ENCODE measurements at places on chromosomes 11 and 22.

DNA sequence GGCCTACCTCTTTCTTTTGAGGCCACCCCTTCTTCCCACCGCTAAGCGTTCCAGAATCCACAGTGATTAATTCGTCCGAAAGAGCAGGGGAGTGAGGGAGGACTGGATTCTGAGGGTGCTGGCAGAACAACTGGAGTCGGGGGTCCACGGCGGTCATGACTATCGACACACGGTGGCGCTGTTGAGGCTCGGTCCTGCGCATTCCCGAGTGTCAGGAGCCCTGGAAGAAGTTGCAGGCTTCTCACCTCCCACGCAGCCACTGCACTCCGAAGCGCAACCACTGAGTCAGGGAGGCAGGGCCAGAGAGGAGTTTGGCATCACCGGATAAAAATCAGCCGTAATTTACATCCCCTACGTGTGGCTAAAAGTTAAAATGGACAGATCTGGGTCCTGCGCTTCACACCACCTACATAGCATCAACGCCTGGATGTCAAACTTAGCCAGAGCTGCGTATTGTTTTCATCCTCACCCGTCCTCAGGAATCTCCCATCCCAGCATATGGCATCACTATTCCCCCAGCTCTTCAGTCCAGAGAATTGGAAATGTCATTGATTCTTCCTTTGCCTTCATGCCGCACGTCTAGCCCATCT lies 10.7 kb upstream of the CTSF start:
- DNase-seq = peak; percentile 63

DNA sequence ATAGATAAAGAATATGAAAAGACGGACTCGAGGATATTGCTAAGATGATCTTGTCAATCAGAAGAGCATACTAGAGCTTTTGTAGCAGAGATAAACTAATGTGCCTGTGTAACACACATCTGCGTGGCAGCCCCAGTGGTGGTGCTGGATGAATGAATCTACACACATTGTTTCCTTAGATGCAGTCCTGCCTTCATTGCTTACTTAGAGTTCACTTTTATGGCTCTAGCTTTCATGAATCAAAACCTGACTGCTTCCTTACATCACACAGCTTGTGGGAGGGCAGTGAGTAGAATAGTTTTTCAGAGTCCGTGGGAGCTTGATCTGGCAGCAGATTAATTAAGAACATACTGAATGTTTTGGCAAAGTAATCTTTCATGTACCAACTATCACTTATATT lies 83.7 kb downstream of the EXT2 start:
- DNase-seq = no peak

- DNase-seq = no peak
Measured at GRCh38 chr11:60984636-60985035, 13.2 kb downstream of the CD6 start.

GRCh38 chr11:68361702-68362101 lies 49.3 kb downstream of the LRP5 start:
- DNase-seq = no peak

DNA sequence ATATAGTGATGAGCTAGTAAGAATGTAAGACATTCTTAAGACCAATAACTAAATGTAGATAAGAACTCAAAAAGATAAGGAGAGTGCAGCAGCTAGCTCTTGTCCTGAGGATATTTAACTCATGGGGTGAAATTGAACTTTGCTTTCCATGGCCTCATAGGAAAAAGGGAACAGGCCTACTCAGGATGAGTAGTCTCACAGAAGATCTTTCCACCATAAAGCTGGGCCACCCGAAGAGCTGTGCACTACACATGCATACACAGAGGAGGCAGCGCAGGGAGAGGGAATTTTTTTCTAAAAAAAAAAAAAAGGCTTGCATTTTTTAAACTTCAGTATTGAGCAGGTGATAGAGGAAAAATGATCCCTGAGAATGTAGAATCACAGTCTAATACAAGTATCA lies 59.9 kb upstream of the CFAP300 start:
- no peak for DNase-seq

DNA sequence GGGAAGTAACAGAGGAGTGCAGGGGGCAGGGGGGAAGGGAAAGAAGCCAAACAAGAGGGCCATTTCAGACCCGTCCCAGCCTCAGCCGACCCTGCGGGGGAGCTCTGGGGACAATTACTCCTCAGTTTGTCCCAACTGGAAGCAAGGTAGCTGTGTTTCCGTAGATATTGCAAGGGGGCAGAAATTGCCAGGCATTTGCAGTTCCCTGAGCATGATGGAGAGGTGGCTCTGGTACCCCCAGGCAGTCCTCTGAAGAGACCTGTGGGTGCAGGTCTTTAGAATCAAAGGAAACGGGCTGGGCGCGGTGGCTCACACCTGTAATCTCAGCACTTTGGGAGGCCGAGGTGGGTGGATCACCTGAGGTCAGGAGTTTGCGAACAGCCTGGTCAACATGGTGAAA lies 13.8 kb upstream of the JAM3 start:
- no peak for DNase-seq

DNA sequence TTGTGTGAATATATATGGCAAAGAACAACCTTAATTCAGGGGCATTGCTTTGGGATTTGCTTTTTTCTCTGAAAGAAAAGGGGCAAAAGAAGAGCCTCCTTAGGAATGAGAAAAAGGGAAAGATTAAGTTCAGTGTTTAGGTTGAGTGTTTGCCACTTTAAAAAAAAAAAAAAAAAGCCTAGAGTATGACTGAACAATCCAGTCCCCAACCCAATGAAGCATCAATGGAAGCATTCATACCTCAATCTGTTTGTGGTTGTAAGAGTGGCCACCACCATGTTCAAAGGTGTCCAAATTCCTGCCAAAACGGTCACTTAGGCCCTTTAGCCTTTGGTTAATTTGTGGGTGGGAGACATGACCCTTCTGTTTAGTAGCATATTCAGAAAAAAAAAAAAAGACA lies 260.6 kb downstream of the SOX6 start:
- DNase-seq = no peak

- no peak for DNase-seq
Measured at GRCh38 chr11:44624761-44625221, 59.3 kb downstream of the CD82 start.

DNA sequence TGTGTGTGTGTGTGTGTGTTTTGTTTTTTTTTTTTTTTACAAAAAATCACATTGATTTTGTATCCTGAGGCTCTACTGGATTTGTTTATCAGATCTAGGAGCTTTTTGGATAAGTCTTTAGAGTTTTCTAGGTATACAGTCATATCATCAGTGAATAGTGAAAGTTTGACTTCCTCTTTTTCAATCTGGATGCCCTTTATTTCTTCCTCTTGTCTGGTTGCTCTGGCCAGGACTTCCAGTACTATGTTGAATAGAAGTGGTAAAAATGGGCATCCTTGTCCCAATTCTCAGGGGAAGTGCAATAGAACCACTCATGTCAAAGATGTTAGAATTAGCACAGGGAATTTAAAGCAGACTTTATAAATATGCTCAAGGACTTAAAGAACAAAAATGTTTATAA lies 32.6 kb upstream of the PRDM11 start:
- no peak for DNase-seq

DNA sequence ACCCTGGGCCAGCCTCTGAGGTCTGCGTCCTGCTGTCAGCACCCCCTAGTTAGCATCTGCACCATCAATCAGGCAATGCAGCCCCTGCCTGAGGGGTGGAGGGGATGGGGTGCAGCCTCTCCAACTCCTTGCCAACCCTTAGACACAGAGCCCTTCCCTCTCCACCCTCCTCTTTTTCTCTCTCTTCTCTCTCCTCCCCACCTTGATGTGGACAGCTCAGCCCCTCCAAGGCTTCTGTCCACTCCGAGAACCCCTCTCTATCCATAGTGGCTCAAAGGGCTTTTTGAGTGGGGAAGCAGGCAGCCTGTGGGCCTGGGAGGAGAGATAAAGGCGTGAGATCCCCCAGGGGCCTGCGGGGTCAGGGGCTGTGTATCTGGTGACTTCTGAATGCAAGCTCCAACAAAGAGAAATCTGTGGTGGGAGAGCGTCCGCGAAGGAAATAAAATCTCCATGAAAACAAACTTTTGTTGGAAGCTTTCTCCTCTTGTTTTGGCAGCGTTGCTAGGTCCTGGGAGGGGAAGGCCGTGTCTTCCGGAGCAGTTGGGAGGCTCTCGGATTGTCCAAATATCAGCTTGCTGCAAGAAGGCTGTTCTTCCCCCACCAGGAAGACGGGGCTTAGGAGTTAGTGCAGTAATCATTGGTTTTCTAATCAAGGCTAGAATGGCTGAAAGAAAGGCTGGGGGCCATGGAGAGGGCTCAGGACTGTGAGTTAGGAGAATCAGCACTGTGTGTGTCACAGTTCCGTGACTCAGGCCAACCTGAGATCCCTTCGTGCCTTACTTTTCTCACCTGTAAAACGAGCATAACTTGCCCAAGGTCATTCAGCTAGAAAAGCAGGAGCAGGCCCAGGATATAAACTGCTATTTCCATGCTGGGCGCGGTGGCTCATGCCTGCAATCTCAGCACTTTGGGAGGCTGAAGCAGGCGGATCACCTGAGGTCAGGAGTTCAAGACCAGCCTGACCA lies 50.3 kb downstream of the PKNOX2 start:
- DNase-seq = no peak

DNA sequence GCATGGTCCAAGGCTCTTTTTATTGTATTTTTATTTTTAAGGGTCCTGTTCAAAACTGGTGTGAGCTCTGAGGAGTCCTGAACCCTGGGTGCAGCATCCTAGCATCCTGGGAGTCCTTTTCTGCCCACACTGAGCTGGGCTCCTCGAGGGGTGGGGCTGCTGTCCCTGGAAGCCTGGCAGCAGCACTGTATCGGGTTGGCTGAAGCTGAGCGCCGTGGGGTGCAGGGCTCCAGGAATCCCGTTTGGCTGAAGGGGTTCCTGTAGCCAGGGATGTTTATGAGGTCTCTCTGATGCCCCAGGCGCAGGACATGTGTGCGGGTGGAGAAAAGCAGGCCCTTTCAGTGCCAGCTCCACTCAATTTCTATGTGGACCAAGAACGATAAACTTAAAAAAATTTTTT lies 95.4 kb downstream of the MPPED1 start:
- DNase-seq = no peak

- no peak for DNase-seq
Measured at GRCh38 chr22:30016596-30016995, 63.7 kb upstream of the HORMAD2 start.

DNA sequence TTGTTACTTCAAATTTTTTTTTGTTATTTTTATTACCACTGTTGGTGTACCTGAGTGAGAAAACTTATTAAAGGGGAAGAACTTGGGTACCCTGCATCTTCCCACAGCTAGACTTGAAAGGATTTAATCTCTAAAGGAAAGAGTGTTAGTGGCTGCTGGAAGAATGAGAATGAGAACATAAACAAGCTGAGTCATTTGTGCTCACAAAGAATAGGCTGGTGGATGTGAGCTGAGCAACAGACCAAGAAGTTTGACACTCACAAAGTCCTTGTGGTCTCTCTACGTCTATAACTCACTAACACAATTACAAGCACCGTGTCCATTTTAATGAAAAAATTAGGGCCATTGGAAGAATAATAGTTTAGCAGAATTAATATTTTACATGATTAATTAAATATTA lies 217.6 kb upstream of the ANO5 start:
- DNase-seq = no peak

- no peak for DNase-seq
Measured at GRCh38 chr22:32661737-32662586, 139.5 kb upstream of the TIMP3 start.

- no peak for DNase-seq
Measured at GRCh38 chr11:8341996-8342395, 78.3 kb upstream of the LMO1 start.

GRCh38 chr11:34546511-34547209 lies 33.1 kb upstream of the ELF5 start:
- no peak for DNase-seq

DNA sequence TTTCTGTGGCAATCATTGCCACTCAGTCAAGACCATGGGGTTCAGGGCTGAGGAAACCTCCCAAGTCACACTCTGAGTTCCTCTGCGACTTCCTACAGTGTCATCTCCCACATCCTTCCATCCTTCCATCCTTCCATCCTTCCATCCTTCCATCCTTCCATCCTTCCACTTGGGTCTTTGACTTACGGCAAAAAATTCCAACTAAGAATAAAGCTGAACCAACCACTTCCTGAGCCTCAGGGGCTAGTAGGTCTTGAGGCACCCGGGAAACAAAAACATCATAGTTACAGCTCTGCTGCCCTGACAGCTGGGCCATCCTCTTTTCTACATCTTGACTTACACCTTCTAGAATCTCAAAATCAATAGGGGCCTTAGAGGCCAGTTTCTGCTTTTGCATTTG lies 32.1 kb downstream of the EHF start:
- no peak for DNase-seq

DNA sequence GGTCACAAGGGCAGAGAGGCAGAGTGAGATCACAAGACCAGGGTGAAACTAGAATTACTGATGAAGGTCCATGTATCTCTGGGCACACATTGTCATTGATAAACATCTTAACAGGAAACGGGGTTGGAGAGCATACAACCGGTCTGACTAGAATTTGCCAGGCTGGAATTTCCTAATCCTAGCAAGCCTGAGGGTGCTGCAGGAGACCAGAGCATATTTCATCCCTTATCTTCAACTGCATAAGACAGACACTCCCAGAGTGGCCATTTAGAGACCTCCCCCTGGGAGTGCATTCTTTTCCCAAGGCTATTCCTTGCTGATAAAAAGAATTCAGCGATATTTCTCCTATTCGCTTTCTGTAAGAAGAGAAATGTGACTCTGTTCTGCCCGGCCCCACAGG lies 84.6 kb upstream of the IZUMO1R start:
- DNase-seq = no peak

DNA sequence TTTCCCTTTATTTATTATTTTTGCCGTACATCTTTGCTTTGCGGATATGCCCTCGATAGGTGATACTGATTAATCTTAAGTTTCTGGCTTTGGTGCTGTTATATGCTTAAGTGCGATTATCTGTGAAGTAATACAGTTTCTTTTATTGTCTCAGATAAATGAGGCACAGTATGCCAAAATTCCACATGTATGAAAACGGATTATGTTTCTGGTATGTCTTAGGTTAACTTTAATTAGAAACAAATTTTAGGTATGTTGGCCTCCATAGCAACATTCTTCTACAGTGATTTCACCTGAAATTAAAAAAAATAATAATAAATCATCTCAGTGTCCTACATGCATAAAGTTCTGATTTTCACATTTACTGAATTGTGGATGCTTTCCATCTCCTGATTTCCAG lies 119.2 kb downstream of the ARHGAP42 start:
- DNase-seq = no peak

- no peak for DNase-seq
Measured at GRCh38 chr11:20002312-20003216, 157.7 kb downstream of the DBX1 start.

GRCh38 chr22:18071968-18072310 lies 5.9 kb upstream of the PEX26 start:
- DNase-seq = no peak

- no peak for DNase-seq
Measured at GRCh38 chr11:68251765-68252164, 20.0 kb downstream of the C11orf24 start.

DNA sequence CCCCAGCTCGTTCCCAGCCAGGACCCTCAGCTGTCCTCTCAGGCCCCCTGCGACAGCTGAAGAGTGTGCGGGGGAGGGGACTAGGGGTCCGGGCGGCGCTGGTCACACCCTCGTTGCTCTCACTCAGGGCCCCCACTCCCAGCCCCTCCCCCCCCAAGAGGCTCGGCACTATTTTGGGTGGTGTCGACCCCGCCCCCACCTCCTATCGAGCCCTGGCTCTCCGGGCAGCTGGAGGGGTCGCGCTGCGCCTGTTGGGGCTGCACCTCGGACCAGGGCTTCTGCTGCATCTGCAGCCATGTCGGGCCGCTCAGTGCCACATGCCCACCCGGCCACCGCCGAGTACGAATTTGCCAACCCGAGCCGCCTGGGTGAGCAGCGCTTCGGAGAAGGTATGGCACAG lies at the start of gene HSPB2:
HSPB2 (plus strand) TSS at position 200 of the 400 bp plus-strand sequence; CDS start at position 296, 96 bp downstream.
- DNase-seq = no peak

GRCh38 chr11:69883292-69884255 lies 64.4 kb upstream of the FGF3 start:
- no peak for DNase-seq
